GM04503 (cell line): ENCODE measurements at places on chromosomes 12 and 14.

DNA sequence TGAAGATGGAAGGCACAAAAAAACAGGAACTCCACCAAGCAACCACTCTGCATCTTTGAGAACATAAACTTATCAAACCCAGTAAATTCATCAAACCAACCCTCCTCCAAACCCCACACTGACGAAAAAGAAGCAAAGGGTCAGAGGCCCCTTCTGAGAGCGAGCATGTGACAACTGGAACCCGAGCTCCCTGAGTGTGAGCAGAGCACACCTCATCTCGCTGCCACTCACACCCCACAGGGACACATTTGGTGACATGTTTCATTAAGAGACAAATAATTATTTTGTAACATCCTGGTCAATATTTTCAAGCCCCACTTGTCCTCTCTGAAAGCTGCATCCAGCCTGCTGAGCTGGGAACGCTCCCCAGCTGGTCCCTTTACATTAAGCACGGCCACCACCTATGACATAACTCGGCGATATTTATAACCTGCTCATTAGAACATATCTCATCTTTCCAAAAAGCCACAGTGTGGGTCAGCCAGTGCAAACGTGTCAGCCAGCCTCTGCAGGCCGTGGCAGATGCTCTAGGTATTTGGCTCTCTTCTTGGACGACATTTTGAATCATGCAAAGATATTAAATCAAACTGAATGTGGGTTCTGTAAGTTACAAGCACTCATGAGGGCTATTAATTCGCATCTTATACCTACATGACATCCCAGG lies 120.1 kb downstream of the TTC7B start:
- DNase-seq, result no peak

GRCh38 chr12:79415746-79416435 lies 274.9 kb downstream of the PAWR start:
- DNase-seq, result no peak

GRCh38 chr14:49786315-49786714 lies 18.4 kb downstream of the KLHDC2 start:
- no peak for DNase-seq

- DNase-seq, result no peak
Measured at GRCh38 chr12:509500-509899, 49.8 kb downstream of the B4GALNT3 start.

DNA sequence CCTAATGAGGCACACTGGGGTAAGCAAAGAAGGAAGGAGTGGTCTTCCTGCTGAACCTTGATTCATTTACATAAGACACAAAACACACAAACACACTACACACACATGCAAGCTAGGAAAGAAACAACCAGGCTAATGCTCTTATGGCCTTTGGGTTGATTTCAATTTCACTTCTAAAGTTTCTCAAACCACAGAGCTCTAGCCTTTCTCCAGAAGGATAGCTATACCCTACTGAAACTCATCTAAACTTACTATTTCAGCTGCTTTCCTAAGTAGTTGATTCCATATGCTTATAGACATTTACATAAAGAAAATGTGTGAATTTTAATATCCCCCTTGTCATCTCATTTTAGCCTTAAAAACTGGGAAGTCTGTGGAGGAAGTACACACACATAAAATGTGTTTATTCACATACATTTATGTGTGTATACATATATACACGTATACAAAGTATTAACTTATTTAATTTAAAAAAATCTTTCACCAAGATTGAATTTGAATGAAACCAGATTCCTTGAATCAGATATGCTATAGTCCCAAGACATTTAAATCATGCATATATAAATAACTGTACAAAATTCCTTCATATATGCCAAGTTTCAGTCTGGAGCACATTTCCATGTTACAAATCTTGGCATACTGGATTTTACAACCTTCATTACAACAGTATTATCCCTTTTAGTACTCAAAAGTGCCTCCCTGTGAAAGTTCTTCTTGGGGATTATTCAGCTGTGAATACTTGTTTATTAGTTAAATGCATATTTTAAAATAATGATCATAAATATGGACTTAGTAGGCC lies 231.8 kb upstream of the NPAS3 start:
- DNase-seq, result no peak

DNA sequence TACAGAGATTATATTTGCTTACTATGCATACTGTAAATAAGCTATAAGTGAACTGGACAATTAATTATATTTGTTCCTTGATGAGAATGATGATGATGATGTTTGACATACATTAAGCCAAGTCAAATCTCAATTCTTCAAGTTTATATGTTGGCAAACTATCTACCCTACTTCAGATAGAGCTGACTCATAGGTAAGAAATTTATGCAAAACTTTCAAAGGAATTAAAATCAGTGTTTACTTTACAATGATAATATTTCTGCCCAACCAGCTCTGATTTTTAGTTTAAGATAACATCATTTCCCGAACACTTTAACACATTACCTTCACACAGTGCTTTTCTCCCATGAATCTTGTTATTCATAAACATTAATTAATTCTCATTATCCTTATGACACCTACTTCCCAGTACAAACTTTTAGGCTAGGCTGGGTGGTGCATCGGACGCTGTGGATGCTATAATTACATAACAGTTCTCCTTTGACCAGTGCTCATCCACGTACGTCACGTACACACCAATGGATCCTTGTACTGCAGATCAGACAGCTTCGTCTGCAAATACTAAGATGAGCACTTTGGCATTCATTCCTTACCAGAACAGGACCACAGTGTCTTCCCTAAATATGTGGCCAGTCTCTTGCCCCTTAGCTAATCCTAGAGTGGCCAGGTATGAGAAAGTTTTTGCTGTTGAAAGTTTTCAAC lies 18.3 kb downstream of the BMP4 start:
- no peak for DNase-seq

DNA sequence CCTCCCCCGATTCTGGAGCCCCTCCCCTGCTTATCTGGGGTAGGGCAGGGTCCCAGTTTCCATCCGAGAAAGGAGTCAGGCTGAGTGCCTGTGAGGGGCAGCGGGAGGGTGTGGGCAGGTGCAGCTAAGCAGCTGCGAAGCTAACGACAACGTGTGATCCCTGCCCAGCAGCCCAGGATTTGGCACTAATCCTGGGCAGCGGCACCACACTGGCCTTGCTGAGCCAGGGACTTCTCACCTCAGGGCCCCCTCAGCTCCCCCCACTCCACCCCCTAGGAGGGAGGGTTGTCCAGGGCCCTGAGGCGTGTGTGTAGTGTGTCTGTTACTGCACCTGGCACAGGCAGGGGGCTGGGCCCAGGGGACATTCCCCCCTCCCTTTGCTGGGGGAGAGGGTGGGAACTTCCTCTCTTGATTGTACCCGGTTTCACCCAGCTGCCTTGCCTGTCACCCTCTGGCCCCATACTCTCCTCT lies 1.8 kb downstream of the SMIM41 start:
- DNase-seq, result no peak

GRCh38 chr12:131167334-131167733 lies 213.6 kb downstream of the ADGRD1 start:
- no peak for DNase-seq

- no peak for DNase-seq
Measured at GRCh38 chr14:103385929-103386712, 906 bp downstream of the MARK3 start.

GRCh38 chr12:119803381-119803791 lies 73.7 kb downstream of the CIT start:
- DNase-seq, result no peak

DNA sequence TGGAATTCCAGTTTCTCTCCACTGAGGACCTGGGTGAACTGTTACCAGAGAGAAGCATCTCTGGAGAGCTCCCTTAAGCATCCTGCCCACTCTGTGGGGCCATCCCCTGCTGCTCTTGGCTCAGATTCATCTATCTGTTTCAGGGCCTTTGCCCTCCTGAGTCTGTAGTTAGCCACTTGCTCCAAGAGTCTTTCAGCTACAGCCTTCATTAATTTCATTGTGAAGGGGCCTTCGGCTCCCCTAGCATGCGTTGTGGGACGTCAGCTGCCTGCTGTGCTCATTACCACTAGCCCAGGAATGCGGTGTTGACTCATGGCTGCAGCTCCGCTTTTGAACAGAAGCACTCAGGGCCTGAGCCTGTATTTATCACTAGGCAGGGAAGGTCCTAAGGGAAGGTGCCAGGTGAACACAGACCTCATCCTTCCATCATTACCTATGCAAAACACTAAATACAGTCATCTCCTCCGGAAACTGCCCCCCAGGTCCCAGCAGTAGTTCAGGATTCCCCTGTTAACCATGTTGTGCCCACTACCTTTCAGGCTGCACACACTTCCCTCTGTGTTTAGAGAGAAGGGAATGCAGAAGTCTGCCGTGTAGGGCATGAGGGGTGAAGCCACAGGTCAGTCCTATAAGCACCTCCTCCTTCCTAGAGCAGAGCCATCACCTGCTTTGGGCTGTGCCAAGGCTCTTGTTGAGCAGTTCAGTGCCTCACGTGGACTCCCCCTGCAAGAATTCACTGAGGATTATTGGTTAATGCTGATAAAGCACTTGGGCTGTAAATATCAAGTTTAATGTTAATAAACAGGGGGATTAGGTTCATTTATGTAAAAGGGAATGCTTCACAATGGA lies 191.4 kb downstream of the CACNA1C start:
- DNase-seq, result no peak

DNA sequence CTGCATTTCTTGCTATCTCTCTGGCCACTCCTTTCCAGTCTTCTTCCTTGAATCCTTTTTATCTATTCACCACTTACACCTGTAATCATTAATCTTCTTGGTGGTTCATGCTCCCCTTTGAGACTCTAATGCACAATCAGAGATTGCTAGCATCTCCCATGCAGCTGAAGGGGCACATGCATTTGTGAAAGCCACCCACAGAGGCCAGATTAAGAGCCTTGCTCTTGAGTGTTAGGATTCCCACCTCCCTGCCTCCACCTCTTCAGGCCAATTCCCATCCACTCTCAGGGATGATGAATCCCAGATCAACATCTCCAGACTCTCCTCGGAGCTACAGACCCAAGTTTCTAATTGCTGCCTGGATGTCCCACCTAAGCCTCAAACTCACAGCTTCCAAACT lies 19.4 kb upstream of the KRT18 start:
- DNase-seq, result no peak

- DNase-seq, result no peak
Measured at GRCh38 chr12:80419644-80420043, 24.4 kb upstream of the PTPRQ start.
